CD4-positive, alpha-beta T cell treated with Interleukin-17A for 1 hour (primary cell): ENCODE measurements at places on chromosomes 6 and 20.

DNA sequence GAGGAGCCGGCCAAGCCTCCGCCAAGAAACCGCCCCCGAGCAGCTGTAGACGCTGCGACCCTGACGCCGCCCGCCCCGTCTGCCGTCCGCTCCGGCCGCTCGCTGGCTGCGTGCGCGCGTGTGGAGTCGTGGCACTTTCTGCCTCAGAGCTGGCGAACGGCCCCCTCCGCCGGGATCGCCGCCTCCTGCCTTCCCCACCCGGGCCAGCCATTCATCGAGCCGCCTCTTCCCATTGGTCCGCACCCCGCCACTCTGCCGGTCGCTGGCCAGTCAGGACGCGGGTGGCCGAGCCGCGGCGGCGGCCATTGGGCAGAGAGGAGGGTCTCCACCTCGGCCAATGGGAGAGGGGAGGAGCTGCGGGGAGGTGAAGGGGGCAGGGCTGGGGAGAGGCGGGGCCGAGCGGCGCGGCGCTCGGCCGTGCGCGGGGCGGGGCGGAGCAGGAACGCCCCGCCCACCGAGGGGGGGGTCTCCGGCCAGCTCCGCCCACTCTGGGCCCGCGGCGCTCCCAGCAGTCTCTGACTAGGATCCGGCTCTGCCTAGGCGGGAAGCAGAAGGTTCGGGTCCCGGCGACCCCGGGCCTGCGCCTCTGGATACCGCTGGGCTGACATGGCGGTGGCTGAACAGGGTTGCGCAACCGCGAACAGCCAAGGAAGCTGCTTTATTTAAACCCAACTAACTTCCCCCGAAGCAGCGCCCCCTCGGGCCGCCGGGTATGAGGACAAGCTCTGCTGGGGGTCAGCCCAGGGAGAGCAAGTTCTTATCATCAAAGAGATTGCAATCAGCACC lies at the start of gene RRBP1:
RRBP1 (minus strand) TSS at position 140 of the 786 bp plus-strand sequence. CDS start 21,735 bp downstream, outside the sequence.
- DNase-seq, result peak; percentile 98

DNA sequence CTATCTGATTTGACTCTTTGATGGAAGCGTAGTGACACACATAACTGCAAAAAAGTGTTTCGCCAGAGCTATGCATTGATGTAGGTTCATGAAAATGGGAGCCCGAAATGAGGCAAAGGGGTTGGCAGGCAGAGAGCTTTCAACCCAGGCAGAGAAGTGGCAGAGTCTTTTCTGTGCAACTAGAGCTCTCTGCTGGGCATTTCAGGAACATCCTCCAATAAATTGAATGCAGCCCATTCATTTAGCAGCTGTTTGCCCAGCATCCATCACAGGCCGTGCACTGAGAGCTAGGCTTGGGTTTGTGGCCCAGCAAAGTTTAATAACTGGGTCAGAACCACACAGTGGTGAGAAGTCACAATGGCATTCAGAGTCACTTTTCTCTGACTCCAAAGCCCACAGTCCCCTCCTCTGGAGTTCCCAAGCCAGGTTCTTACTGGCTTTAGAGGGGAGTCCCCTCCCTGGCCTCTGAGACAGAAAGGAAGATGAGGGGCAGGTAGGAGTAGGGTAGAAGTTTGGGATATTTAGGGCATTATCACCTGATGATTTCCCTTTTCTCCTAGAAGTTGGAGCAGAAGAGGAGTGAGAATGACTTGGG lies 31.8 kb upstream of the ELMO2 start:
- DNase-seq, result peak; percentile 45

DNA sequence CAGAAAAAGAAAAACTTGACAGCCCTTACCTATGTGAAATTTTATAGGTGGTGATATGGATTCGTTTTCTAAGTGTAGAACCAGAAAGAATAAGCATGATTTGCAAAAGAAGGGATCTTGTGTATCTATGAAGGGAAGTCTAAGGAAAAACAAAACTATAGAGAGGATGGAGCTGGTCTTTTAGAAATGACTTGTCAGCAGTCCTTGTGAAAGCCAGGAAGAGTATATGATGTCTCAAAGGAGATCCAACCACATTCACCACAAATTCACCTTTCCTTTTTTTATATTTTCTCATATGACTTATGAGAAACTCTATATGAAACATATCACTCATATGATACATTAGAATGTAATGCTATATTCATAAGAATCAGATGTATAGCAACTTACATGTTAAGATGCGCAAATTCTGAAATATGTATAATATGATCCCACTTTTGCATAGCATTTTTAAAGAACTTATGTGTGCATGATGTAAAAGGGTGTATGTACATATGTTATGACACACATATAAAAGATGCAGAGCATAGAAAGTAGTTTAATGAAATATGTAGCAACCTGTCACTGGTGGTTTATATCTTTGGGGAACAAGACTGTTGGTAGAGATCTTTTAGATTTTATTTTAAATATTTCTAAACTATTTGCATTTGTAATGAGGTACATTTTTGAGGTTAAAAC lies 91.9 kb upstream of the NUP153 start:
- no peak for DNase-seq

- DNase-seq, result no peak
Measured at GRCh38 chr6:147528511-147529145, 20.1 kb downstream of the SAMD5 start.

DNA sequence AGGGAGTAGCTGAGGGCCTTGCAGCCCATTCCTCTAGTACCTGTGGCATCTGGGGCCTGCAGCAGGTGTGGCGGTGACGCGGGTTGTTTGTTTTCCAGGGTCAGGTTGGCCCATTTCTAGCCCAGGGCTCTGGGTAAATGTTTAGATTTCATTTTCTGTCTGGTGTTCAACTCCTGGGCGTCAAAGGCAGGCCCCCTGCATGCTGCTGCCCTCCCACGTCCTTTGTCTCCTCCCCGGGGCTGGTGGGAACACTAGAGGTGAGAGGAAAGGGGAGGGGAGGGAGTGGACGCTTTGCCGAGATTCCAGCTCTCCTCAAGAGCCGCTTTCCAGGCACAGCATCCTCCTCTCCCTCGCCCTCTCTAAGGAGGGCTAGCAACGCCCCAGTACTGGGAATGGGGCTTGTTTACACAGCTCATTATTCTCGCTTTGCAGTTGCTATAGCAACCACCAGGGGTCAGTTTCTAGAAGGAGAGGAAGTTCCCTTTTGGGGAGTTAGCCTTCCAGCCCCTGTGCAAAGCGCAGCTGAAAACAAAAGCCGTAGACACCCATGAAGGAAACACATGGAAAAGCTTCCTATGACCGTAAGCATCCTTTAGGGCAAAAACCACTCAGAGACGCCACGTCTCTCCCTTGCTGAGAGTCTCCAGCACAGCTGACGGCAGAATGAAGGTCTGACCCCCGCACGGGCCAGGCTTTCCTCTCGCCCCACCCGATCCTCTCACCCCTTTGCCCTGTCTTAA lies 170.6 kb downstream of the LY86 start:
- DNase-seq, result peak; percentile 30

DNA sequence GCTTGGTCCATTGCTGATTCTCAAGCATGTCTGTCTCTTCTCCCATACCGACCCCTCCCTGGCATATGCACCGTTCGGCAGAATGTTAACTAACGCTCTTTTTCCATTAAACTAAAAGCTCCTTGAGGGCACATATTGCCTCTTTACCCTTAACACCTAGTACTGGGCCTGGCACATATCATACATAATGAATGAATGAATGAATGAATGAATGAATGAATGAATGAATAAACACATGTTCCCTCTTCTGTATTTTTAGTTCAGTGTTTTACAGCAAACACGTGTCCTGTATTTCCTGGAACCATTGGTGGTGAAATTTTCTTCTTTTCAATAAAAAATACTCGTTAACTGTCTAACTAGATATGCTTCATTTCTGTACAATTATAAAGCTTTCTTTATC lies 174.4 kb upstream of the DTNBP1 start:
- no peak for DNase-seq

DNA sequence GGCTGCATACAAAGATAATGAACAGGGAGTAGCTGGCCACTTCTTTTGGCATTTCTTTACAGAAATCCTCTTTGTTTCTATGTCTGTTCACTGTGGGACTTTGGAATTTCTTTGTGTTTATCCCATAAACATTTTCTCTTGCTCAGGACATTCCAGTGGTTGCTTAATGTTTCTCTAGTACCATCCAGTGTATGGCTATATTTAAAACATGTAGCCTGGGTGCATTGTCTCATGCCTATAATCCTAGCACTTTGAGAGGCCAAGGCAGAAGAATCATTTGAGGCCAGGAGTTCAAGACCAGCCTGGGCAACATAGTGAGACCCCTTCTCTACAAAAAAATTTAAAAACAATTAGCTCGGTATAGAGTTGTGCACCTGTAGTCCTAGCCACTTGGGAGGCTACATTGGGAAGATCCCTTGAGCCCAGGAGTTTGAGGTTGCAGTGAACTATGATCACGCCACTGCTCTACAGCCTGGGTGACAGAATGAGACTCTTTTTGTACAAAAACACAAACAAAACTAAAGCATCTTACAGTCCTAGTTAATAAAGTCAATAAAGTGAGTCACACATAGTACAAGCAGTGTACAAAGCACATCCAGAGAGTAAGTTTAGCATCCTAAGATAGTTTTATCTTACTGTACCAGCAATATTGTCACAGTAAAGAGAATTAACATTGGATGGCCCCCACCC lies 63.3 kb downstream of the ZFAND3 start:
- no peak for DNase-seq

- no peak for DNase-seq
Measured at GRCh38 chr6:121201105-121201504, 133.2 kb downstream of the TBC1D32 start.

- no peak for DNase-seq
Measured at GRCh38 chr20:25543068-25543467, 42.3 kb downstream of the NINL start.

DNA sequence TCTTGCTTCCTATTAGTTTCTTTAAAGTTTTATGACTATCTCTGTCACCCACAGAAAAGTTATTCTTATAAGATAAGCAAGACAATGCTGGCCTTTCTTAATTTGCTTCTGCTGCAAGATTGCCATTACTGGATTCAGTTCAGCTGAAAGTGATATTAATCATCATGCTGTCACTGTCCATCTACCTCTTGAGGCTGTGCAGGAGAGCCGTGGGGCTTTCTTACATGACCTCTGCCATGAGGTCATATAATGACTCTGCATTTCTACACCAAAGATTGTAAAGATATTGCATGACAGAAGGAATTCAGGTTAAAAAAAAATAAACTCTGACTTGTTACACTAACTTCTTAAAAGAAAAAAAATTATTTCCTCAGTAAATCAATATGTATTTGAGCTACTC lies 106.9 kb downstream of the TRDN start:
- no peak for DNase-seq

DNA sequence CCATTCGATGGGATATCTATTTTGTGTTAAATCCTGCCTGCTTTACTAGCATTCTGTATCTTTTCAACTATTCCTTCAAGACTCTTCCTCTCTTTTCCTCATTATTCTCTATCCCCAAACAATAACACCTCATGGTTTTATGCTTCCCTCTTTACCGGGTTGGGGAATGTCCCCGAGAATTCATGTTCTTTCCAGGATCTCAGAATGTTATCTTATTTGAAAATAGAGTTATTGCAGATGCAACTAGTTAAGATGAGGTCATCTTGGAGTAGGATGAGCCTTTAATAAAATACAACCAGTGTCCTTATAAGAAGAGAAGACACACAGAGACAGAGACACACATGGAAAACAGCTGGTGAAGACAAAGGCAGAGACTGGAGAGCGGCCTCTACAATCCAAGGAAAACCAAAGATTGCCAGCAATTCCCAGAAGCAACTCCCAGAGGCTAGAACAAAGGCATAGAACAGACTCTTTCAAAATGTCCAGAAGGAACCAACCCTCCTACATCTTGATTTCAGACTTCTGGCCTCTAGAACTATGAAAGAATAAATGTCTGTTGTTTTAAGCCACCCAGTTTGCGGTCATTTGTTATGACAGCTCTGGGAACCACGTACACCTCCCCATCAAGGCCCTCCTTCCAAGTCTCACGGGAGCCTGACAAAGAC lies 126.8 kb upstream of the TNFAIP3 start:
- no peak for DNase-seq

DNA sequence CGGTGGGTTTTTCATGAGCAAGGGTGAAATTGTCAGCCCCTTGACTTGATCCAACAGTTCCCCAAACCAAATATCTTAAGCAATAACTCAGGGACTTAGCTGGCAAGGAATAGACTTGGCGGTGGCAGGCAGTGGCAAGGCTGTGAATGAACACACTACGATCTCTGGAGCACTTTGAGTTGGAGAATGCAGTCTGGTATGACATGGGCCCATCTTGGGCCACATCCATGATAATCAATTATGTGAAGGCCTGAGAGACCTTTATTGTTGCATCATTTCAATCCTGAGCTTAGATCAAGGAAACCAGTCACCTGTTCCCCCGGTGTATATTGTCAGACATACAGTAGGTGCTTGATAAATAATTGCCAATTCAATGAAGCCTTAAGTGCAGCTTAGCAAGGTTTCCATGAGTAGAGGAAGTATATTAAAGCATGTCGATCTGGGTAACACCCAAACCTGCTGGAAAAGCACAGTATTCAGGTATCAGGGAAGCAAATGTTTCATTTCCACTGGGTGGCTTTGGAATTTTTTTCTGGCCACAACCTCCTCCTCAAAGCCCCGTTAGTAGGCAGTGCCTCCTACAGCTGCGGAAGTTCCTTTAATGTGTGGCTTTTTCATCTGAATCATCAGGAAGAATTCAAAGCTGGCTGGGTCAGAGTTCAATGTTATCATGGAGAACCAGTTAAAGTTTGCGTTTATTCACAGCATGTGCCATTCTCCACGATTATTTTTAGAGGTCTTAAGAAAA lies 10.2 kb downstream of the CASS4 start:
- DNase-seq, result no peak

DNA sequence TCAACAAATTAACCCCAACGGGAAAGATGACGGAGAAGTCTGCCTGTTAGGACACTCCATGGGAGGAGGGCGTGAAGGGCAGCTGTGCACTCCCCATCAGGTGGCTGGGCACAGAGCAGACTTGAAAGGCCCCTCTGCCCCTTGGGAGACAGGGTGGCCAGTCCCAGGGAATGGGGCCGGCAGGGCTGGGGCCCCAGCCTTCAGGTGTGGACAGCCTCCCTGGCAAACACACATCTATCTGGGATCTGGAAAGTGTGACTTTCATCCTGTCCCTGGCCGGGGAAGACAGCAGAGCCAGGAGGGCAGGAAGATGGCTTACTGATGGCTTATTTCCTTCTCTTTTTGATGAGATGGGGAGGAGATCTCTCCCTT lies 4.5 kb upstream of the FRMD1 start:
- no peak for DNase-seq

GRCh38 chr6:33217681-33218080 lies 9.4 kb downstream of the RING1 start:
- DNase-seq, result no peak

DNA sequence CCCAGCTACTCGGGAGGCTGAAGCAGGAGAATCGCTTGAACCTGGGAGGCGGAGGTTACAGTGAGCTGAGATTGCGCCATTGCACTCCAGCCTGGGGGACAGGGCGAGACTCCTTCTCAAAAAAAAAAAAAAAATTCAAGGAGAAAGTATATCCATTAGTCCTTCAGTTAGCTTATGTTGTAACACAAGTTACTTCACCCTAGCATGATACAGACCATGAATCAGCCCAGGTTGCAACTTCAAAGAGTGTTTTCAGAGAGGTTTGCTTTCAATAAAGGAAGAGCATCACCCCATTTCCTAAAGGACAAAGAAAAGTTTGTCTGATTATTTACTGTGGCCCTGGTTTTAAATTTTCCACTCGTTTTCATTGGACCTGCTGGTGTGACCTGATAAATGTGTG lies 73.0 kb downstream of the SERAC1 start:
- no peak for DNase-seq

GRCh38 chr6:34791164-34791700 lies 651 bp upstream of the BLTP3A start:
- DNase-seq, result peak; percentile 46
